ENCODE measurements at places on chromosomes 6 and 20.

GRCh38 chr6:37201726-37202125 lies 31.8 kb downstream of the PIM1 start:
- DNase-seq, result no peak

- no peak for DNase-seq
Observed at GRCh38 chr6:56527934-56528333, 114.8 kb downstream of the DST start.

DNA sequence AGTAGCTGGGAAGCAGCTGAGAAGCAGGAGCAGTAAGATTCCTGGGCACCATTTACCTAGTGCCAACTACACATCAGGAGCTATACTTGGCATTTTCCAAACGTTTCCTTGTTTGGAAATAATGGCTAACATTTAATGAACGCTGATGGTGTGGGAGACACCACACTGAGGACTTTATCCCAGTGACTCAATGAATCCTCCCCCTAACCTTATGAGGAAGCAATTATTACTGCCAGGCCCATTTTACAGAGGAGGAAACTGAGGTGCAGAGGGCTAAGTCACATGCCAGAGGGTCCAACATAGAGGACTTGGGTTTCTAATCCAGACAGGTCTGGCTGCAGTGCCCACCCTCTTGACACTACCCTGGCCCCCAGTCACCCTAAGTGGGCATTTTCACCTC lies 6.1 kb downstream of the PTGIS start:
- DNase-seq, result no peak

- no peak for DNase-seq
Observed at GRCh38 chr6:84466511-84466910, 239.1 kb upstream of the CEP162 start.

GRCh38 chr6:138109042-138109997 lies 2.1 kb upstream of the PERP start:
- DNase-seq, result no peak

- DNase-seq, result no peak
Observed at GRCh38 chr20:45336530-45337366, 11.5 kb downstream of the SDC4 start.

DNA sequence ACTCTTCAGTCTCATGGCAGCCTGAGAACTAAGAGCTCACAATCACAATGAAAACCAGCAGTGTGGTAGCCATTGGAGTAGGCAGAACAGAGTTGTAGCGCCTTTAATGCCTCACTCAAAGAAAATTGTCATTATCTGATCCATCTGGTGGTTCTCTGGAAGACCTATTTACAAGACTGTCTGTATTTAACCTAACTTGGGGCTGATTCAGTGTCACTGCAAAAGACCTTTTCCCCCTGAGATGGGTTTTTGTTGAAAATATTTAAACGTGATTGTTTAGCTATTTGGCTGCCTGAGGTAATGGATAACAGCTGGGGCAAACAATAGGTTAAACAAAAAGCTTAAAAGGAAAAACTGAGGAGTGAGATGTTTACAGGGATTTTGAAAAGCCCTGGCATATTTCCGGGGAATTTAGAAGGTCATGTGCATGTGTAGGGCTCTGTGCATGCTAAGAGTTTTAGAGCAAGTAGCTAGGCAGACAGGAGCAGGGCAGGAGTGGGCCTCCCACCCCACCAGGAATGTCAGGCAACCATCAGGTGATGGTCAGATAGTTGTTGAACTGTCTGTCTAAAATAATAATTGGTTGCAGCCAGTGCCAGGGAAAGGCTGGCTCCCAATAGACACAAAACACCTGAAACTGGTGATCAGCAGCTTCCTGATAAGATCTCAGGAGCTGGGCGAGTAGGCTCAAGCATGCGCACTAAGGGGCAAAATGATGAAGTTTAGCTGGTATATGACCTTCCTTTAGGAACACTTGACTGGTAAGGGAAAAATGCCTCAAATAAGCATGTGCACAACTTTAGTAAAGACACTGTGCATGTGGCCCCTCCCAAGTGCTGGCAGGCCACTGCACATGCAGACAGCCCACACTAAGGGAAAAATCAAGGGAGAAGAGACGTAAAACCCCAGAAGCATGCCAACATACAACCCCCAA lies 70.8 kb upstream of the AKIRIN2 start:
- no peak for DNase-seq

DNA sequence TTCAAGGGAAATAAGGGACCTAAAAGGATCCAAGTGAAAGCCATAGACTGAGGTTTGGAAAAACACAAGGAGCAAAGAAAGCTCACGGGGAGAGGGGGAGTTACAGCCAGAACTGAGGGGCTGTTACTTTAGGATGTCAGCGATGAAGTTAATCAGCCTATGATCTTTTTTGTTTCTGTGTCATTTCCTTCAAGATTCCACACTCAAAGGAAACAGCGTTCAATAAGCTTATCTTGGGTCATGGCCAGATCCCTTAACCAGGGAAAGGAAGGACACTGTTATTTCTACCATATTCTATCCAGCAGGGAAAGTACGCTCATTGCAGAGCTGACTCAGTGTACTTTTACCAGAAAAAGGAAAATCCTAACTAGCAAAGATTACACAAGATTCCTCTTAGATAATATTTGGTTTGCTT lies 132.8 kb downstream of the PFDN4 start:
- no peak for DNase-seq

- DNase-seq, result no peak
Observed at GRCh38 chr6:19362396-19362795, 474.8 kb upstream of the ID4 start.

- DNase-seq, result no peak
Observed at GRCh38 chr20:46998477-46999240, 104.0 kb downstream of the EYA2 start.

DNA sequence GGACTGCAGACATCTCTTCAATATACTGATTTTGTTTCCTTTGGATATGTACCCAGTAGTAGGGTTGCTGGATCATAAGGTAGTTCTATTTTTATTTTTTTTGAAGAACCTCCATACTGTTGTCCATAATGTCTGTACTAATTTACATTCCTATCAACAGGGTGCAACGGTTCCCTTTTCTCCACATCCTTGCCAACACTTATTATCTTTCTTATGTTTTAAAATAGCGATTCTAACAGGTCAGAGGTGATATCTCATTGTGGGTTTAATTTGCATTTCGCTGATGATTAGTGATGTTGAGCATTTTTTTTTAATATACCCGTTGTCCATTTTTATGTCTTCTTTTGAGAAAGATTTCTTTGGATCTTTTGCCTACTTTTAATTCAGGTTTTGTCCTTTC lies 2.0 kb upstream of the TP53RK start:
- no peak for DNase-seq

- DNase-seq, result no peak
Observed at GRCh38 chr6:84606860-84607259, 157.5 kb downstream of the TBX18 start.

DNA sequence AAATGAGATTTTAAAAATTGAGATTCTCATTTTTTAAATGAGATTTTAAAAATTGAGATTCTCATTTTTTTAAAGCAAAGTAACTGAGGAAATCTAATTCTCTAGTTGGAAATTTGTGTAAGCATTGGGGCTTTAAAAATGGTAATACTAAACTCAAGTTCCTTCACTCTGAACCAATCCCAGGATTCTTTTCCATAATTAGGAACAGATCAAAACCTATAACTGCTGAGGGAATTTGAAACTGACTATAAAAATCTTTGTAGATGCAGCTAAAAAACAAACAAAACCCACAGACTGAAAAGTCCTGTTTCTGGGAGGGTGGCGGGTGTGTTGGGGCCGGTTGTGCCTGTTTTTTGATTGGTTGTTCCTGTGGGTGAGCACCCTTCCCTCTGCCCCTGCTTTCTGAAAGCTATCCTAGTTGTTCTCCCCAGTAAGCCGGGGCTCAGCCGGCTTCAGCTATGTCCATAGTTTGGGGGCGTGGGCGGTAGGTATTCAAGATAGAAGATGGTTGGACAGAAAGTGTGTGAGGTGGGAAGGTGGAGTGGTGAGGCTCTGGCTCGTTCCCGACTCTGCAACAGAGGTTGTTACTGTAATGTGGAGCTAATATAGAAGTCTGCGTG lies 49.3 kb downstream of the GFRA4 start:
- DNase-seq, result no peak

- no peak for DNase-seq
Observed at GRCh38 chr6:105452924-105453756, 50.3 kb upstream of the PREP start.

DNA sequence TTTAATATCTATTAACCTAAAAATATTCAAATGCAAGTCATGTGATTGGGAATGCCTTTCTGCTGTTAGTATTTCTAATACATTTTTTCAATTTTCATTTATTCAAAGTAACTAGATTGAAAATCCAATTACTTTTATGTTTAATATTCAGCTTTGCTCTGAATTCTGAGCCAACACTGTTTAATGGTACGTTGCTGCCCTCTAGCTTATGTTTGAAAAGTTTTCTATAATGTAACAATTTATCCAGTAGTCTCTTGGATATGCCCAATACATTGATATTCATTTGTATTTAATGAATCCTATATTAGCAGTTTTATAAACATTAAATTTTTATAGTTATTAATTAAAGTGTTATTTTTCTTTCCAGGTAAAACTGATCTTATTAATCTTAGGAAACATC lies 47.4 kb downstream of the LGSN start:
- no peak for DNase-seq

Measured in GM12891 (cell line).